ENCODE measurements at places on chromosomes 2 and 18.

GRCh38 chr2:140359056-140359771 is 1579.0 kb upstream of the NXPH2 start:
- DNase-seq: no peak

- no peak for DNase-seq
Measured at GRCh38 chr2:1841461-1841860, 97.1 kb upstream of the PXDN start.

- DNase-seq: no peak
Measured at GRCh38 chr18:46070815-46071652, 1.0 kb downstream of the PSTPIP2 start.

DNA sequence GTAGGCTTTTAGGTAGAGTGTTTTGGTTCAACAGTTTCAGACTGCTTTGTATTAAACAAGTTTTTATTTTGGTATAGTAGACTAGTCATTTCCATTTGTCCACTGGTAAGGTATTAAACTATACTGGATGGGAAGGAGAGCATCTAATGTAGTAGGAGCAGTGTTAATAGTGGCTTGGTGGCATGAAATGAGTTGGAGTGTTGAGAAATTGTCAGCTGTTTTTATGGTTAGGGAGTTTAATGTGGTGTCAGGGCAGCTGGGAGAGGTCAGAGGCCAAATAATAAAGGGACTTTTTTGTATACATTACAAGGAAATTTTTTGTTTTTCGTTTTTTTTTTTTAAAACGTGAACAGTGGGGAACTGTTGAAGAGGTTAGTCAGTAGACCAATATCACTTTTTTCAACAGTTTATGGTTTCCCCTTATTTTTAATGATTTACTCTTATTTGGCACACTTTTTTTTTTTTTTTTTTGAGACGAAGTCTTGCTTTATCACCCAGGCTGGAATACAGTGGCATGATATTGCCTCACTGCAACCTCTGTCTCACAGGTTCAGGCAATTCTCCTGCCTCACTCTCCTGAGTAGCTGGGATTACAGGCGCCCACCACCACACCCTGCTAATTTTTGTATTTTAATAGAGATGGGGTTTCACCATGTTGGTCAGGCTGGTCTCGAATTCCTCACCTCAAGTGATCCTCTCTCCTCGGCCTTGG is 21.2 kb downstream of the ACTR3 start:
- no peak for DNase-seq

- no peak for DNase-seq
Measured at GRCh38 chr2:184504252-184504651, 94.1 kb upstream of the ZNF804A start.

- no peak for DNase-seq
Measured at GRCh38 chr2:108548208-108549003, 14.1 kb downstream of the LIMS1 start.
